Right cardiac atrium (tissue), 5 donors: ENCODE measurements at places on chromosomes 3 and 15. TPM values are rescaled to one million over a fixed set of nuclear protein-coding genes. Genes with fewer than 3 reads are reported as not detected.

GRCh38 chr3:63352008-63352279 lies 73.8 kb downstream of the SYNPR start:
- DNase-seq: no peak

- DNase-seq: no peak
Observed at GRCh38 chr15:43186003-43186353, 775 bp downstream of the CCNDBP1 start.

GRCh38 chr15:85606738-85607137 lies 188.0 kb downstream of the KLHL25 start:
- no peak for DNase-seq

DNA sequence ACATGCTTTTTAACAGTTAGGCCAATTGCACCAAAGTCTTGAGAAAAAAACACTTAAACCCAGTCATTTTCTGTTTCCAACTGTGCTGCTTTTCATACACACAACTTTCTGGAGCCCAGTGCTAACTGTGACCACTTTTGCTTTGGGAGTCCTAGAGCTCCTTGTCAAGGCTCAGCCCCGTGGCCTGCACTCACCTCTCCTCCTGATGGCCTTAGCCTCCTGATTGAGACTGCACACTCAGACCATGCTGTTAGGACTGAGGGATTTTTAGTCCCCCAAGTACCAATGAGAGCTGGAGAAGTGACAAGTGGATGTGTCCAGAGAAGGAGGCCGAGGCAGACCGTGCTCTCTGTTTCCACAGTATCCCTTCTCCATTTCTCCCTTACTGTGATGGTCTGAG lies 15.2 kb upstream of the RARRES1 start:
- DNase-seq: no peak

DNA sequence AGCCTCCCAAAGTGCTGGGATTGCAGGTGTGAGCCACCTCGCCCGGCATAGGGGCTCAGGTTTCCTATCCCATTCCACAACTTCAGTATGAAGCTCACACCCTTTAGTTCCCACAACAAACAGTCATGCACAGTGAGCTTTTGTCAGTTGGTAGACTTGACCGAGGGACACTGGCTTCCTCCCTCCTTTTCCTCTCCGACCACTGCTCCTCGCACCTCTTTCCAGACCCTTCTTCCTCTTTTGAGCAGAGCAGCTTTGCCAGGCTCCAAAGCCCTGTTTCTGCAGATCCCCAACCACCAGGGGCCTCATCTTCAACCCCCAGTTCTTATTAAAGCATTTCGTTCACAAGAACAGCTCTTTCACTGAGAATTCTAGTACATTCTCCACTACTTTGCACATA lies 12.7 kb upstream of the CILP start:
- no peak for DNase-seq

SPINK8 gene
- polyA plus RNA-seq: not detected

COL6A6 gene
- polyA plus RNA-seq: 3.0 TPM

CCDC54 gene
- not detected for polyA plus RNA-seq

MKRN2OS gene
- 0.23 TPM for polyA plus RNA-seq
